ENCODE measurements at places on chromosomes 5 and 9.

DNA sequence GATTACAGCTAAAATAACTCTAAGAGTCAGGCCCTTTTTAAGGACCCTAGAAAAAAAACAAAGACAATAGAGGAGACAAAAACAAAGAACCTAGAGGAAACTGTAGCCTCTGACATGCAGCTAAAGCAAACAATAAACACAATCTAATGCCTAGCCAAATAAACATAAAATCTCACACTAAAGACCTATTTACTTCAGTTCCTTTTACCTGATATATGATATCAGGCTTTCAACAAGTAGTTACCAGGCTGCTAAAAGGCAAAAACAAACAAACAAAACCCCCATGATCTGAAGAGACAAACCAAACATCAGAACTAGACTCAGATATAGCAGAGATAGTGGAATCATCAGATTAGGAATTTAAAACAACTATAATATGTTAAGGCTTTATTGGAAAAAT, 226.5 kb upstream of the POU5F2 start:
- no peak for DNase-seq

GRCh38 chr9:25678846-25679360, 659 bp upstream of the TUSC1 start:
- no peak for DNase-seq

DNA sequence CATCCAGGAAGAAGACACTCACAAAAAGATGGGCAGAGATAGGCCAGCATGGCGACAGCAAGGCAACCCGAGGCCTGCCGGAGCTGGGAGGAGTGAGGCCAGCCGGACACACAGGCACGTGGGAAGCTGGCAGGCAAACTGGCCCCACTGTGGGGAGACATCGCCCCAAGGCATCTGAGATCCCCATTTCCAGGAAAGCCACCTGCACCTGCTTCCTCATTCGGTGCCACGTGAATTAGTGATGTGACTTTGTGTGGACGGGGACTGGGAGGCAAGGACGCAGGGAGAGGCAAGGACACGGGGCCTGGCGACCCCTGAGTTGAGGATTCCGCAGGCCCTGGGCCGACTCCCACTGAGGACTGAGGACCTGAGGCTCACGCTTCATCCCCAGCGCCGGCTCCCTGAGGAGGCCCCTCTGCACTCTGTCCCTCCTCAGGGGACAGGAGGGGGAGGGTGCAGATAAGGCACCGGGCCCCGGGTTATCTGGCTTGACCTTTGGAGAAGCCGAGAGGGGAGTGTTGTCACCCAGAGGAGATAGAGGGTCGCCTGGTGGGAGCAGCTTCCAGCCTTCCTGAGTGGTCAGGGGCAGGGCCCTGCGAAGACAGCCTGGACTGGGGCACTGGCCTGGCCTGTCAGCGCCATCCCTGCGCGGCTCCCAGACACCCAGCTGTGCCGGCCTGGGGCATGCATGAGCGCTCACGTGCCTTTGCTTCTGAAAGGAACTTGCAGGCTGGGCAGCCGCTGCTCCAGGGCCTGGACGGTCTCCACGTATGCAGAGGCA, 39.7 kb downstream of the NDUFS6 start:
- no peak for DNase-seq

DNA sequence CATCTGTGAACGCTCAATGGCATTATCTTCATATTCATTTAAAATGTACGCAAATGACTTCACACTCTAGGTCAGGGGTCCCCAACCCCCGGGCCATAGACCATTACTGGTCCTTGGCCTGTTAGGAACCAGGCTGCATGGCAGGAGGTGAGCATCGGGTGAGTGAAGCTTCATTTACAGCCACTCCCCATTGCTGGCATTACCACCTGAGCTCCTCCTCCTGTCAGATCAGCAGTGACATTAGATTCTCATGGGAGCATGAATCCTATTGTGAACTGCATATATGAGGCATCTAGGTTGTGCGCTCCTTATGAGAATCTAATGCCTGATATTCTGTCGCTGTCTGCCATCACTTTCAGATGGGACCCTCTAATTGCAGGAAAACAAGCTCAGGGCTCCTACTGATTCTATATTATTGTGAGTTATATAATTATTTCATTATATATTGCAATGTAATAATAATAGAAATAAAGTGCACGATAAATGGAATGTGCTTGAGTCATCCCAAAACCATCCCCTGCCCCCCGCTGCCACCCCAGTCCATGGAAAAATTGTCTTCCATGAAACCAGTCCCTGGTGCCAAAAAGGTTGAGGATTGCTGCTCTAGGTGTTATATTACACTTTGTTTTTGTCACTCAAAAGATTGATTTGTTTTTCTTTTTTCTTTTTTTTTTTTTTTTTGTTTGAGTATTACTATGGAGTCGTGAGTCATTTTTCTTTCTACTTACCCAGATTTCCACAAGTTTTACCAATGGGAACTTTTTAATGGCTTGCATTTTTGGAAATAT, 127.2 kb downstream of the DOCK8 start:
- no peak for DNase-seq

Data from stimulated activated CD4-positive, alpha-beta T cell treated with anti-CD3 and anti-CD28 coated beads, Interleukin-12 subunit alpha, Interleukin-12 subunit beta, amount 100 ng/mL, for 4 hours (primary cell).